KG1 (cell line): ENCODE measurements at places on chromosomes 5 and 9.
A peak's percentile ranks its signal among the peaks of the same experiment; 100 is the strongest.

DNA sequence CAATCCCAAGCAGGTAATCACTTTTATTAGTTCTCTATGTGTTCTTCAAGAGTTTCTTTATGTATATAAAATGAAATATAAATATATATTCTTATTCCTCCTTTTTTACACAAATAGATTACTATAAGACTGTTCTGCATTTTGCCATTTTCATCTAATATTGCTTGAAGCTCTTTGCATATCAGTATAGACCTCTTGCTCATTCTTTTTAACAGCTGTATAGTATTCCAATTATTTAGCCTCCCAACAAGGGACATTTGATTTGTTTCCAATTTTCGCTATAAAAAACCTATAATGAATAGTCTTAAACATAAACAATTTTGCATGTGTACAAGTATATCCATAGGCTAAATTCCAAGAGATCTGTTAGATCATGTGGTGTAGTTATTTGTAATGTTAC is 25.2 kb downstream of the CETN3 start:
- no peak for DNase-seq

DNA sequence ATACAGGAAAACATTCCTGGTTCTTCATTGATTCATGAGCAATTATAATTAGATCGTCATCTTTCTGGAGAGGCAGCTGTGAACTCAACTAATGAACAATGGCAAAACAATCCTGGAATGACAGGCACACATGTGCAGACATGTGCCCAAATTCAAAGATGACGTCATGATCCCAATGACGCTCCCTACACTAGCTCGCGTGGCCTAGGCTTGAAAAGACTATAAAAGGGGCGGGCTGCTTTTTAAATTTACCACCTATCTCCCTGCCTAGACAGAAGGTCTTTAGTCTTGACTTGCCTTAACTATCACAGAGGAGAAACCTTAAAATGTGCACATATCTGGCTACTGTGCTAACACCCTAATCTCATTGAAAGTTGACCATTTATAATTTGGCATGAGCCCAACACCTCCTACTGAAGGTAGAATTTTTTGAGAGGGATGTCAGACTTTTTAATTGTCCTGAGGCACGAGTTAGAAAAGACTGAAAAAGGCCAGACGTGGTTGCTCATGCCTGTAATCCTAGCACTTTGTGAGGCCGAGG is 88.2 kb downstream of the PRRT1B start:
- DNase-seq: no peak

GRCh38 chr5:158178535-158178934 is 319.6 kb upstream of the CLINT1 start:
- no peak for DNase-seq

DNA sequence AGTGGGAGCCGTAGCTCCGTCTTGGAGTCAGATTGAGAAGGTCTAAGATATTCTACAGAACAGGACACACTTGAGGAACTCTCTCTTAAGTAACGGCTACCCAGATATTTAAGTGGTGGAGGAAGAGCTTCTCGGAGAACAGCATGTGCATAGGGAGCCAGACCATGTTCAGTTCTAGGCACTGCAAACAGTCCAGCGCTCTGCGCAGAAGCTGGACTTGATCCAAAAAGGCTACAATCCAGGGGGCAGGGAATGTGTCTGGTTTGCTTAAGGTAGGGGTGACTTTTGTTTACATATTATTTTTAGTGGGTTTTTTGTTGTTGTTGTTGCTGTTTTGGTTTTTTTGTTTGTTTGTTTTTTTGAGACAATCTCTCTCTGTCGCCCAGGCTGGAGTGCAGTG is 16.8 kb upstream of the CCL28 start:
- no peak for DNase-seq

- DNase-seq: no peak
These were observed 43.0 kb upstream of the SHB start for GRCh38 chr9:38112049-38112448.

DNA sequence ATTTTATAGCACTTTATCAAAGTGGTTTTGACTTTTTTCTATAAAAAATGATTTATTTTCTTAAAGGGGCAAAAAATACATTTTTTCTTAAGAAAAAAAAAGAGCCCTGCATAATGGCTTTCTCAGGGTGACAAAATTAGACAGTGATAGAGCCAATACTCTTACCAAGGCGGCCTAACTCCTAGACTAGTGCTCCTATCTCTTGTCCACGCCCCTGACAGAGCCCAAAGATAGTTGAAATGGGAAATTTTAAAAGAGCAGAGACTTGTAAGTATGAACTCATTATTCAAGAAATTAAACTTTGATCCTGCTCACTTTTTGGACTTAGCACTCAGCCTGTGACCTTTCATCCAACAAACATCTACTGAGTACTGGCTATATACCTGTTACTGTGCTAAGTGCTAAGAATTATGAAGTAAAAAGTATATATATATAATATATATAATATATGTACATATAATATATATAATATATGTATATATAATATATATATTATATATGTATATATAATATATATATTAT is 1.2 kb downstream of the INVS start:
- DNase-seq: no peak

- no peak for DNase-seq
These were observed 13.9 kb downstream of the MROH2B start for GRCh38 chr5:41057231-41057630.

GRCh38 chr5:102196481-102196880 is 99.6 kb downstream of the SLCO4C1 start:
- no peak for DNase-seq

- no peak for DNase-seq
These were observed 52.2 kb downstream of the ABHD17B start for GRCh38 chr9:71858812-71859211.

DNA sequence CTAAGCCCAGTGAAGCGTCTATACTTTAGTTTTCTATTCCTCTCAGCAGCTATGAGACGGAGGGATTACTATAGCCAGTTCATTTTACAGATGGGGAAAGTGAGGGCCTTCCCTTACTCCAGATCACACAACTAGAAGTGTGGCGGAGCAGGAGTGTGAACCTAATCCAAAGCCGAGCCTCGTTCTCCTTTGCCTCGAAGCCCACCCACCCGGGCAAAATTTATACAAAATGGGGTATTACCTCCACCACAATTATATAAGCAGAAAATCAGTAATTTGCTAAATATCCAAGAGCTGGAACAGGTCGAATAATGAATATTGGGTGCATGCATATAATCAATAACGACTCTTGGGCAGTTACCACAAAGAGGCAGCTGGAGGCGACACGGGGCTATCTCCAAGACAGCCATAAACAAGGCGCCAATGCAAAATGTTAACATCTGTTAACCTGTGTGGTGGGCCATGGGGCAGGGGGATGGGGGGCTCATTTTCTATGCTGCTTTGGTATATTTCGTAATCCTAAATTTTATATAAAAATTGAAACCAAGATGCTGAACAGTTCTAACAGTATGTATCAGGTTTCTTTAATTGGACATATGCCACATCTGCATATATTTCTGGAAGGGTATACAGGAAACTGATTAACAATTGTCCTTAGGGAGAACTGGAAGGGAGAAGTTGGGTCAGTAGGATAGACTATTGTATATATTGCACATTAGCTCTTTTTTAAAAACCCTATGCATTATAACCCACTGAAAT is 1.2 kb upstream of the RNF44 start:
- no peak for DNase-seq

DNA sequence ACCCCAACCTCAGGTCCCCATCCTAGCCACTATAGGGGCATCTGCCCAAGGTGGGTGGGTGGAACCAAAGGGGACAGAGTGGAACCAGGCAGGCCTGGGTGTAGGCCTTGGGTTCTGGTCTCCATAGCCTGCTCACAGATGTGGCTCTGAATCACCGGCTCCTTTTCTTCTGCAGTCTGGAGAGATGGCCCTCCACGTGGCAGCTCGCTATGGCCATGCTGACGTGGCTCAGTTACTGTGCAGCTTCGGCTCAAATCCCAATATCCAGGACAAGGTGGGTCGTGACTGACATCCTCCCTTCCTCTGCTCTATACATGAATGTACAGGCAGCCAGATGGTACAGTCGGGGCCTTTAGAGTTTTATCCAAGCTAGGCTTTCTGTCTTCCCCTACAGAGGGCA is 77.3 kb upstream of the CTSL start:
- no peak for DNase-seq

DNA sequence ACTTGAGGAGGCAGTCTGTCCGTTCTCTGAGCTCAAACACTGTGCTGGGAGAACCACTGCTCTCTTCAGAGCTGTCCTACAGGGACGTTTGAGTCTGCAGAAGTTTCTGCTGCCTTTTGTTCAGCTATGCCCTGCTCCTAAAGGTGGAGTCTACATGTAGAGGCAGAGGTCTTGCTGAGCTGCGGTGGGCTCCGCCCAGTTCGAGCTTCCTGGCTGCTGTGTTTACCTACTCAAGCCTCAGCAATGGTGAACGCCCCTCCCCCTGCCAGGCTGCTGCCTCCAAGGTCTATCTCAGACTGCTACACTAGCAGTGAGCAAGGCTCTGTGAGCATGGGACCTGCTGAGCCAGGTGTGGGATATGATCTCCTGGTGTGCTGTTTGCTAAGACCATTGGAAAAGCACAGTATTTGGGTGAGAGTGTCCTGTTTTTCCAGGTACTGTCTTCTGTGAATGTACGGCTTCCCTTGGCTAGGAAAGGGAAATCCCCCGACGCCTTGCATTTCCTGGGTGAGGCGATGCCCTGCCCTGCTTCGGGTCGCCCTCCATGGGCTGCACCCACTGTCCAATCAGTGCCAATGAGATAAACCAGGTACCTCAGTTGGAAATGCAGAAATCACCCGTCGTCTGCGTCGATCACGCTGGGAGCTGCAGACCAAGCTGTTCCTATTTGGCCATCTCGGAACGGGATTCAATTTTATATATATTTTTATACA is 58.5 kb downstream of the CNTRL start:
- DNase-seq: no peak

GRCh38 chr9:116316246-116316645 is 162.7 kb downstream of the PAPPA start:
- no peak for DNase-seq

DNA sequence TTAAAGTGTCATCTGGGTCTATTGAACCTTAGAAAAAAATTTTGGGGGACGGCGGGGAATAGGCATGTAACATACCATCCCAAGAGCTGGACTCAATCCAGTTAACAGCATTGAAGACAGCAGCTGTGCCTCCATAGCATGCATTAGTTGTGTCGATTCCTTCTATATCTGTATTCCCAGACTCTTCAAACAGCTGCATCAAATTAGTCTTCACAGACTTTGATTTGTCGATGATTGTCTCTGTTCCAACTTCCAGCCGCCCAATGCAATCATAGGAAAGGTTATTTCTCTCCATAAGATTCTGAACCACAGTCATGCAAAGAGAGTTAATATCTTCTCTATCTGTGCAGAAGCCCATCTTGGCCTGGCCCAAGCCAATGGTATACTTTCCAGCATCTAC is 14.8 kb downstream of the HMGCS1 start:
- DNase-seq: no peak

GRCh38 chr9:15524845-15525455 is 14.2 kb upstream of the PSIP1 start:
- DNase-seq: no peak

GRCh38 chr5:4639946-4640345 is 500.2 kb upstream of the ADAMTS16 start:
- DNase-seq: no peak

DNA sequence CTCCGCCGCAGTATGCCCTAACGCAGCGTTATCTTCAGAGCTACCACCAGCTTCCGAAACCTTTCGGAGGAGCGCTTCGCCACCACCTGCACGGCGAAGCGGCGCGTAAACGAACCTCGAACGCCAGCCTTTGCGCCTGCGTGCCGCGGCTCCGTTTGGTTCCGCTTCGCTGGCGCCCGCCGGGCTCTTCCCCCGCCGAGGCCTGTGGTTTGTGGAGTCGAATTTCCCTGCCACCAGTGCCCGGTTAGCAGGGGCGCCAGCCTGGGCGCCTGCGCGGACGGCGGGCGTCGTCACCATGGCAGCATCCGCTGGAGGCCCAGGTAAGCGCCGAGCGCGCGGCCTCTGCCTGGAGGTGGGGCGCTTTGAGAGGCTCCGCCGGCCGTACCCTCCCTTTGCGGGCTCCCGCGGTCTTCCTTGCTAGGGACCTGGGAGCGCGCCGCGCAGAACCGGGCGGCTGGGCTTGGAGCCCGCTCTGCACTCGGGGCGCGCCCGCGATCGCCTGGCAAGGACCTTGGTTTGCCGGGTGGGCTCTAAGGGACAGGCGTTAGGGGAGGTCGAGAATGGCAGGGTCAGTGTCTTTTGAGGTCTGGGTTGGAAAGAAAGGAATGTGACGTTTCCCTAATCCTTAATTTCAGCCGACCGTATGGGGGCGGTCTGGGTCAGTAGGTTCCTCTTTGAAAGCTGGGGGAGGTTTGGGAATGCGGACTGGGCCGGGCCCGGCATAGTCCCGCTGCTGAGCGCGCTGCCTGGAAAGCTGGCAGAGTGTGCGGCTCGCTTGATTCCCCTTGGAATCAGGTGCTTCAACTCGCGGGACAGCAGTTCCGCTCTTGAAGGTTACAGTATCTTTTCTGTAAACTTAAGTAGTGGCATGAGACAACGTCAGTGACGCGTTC is at the start of gene FAM151B:
Gene FAM151B, plus strand, starts transcription at position 272 of the 893 bp plus-strand sequence. Its CDS starts 24 bp downstream, at position 296.
- DNase-seq: peak; percentile 77

DNA sequence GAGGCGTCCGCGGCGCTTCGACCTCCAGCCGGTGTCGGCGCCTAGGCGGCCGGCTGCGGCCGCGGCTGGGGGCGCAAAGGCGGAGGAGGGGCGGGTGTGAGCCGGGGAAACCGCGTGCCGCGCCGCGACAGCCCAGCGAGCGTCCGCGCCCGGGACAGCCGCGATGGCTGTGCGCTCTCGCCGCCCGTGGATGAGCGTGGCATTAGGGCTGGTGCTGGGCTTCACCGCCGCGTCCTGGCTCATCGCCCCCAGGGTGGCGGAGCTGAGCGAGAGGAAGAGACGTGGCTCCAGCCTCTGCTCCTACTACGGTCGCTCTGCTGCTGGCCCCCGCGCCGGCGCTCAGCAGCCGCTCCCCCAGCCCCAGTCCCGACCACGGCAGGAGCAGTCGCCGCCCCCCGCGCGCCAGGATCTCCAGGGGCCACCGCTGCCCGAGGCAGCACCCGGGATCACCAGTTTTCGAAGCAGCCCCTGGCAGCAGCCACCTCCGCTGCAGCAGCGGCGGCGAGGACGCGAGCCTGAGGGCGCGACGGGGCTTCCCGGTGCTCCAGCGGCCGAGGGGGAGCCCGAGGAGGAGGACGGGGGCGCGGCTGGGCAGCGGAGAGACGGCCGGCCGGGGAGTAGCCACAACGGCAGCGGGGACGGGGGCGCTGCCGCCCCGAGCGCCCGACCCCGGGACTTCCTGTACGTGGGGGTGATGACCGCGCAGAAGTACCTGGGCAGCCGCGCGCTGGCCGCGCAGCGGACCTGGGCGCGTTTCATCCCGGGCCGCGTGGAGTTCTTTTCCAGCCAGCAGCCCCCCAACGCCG is 605 bp downstream of the CHSY3 start:
- no peak for DNase-seq
